A549 treated with ZK216348 at 1 μM for 4 hours (cell line): ENCODE measurements at places on chromosomes 11 and 22. TPM values are rescaled to one million over a fixed set of nuclear protein-coding genes. Genes with fewer than 3 reads are reported as not detected.

Gene TCN1
- 0.09 to 0.49 TPM in 2 of 5 replicates, not detected in the others for total RNA-seq

Gene THY1
- 12.5 to 15.2 TPM (median 13.7 TPM) in 5 replicates for total RNA-seq

Gene IL18BP
- 3.0 to 4.5 TPM (median 3.9 TPM) in 5 replicates for total RNA-seq

Gene CSF2RB
- total RNA-seq: not detected in 5 replicates

Gene DNAJC4
- 12.1 to 26.8 TPM (median 22.3 TPM) in 5 replicates for total RNA-seq

Gene PANX3
- total RNA-seq: not detected in 5 replicates

Gene TUB
- 5.1 to 7.9 TPM (median 7.5 TPM) in 5 replicates for total RNA-seq

Gene SYNGR1
- 6.1 to 13.5 TPM (median 11.4 TPM) in 5 replicates for total RNA-seq

Gene OR8D1
- not detected in 5 replicates for total RNA-seq

Gene PANX2
- total RNA-seq: 3.7 to 7.7 TPM (median 7.1 TPM) in 5 replicates

Gene SIK2
- 4.8 to 7.4 TPM (median 6.0 TPM) in 5 replicates for total RNA-seq

Gene RIBC2
- 1.7 to 2.8 TPM (median 2.6 TPM) in 5 replicates for total RNA-seq

Gene EIF3L
- 264 to 308 TPM (median 279 TPM) in 5 replicates for total RNA-seq

Gene LUZP2
- not detected in 5 replicates for total RNA-seq

Gene TRIM51G
- total RNA-seq: not detected in 5 replicates

Gene KCNC1
- 0.06 to 0.11 TPM (median 0.09 TPM) in 5 replicates for total RNA-seq

Gene BBOX1
- not detected in 5 replicates for total RNA-seq

Gene TRIM66
- total RNA-seq: 1.7 to 3.0 TPM (median 2.2 TPM) in 5 replicates

Gene DDX25
- total RNA-seq: 0.17 TPM in 1 of 5 replicates, not detected in the others

Gene POU2AF3
- 0.57 to 1.2 TPM (median 1.2 TPM) in 5 replicates for total RNA-seq

Gene RBM4
- 132 to 155 TPM (median 137 TPM) in 5 replicates for total RNA-seq

Gene LGALS12
- total RNA-seq: not detected in 5 replicates

Gene CABP4
- not detected in 5 replicates for total RNA-seq

Gene ABCC8
- 1.4 to 3.4 TPM (median 2.8 TPM) in 5 replicates for total RNA-seq

Gene ARHGEF17
- 5.9 to 15.8 TPM (median 13.9 TPM) in 5 replicates for total RNA-seq

Gene SPA17
- 15.7 to 43.3 TPM (median 19.0 TPM) in 5 replicates for total RNA-seq

Gene PIWIL4
- 0.17 to 0.78 TPM (median 0.30 TPM) in 5 replicates for total RNA-seq

Gene PSMA1
- total RNA-seq: 161 to 186 TPM (median 177 TPM) in 5 replicates

Gene TRIM29
- 15.0 to 21.9 TPM (median 18.4 TPM) in 5 replicates for total RNA-seq

Gene ZNF70
- total RNA-seq: 0.93 to 1.2 TPM (median 1.1 TPM) in 5 replicates

Gene MISFA
- 2.2 to 4.8 TPM (median 2.4 TPM) in 5 replicates for total RNA-seq

Gene GGTLC2
- not detected in 5 replicates for total RNA-seq

Gene PARVA
- total RNA-seq: 21.9 to 26.5 TPM (median 25.4 TPM) in 5 replicates

Gene CAPRIN1
- 142 to 175 TPM (median 149 TPM) in 5 replicates for total RNA-seq

Gene HPS5
- 12.3 to 16.0 TPM (median 13.3 TPM) in 5 replicates for total RNA-seq

Gene ART5
- 0.18 to 0.70 TPM (median 0.25 TPM) in 4 of 5 replicates, not detected in the other for total RNA-seq

Gene HBE1
- total RNA-seq: 0.53 TPM in 1 of 5 replicates, not detected in the others

Gene CLCF1
- total RNA-seq: 31.1 to 50.6 TPM (median 43.0 TPM) in 5 replicates

Gene MOGAT2
- not detected in 5 replicates for total RNA-seq

Gene KDM4E
- total RNA-seq: not detected in 5 replicates

Gene TMEM191B
- total RNA-seq: 0.60 to 2.6 TPM (median 1.0 TPM) in 4 of 5 replicates, not detected in the other

Gene BTG4
- 0.21 to 0.27 TPM in 2 of 5 replicates, not detected in the others for total RNA-seq

Gene SVIP
- total RNA-seq: 7.8 to 17.2 TPM (median 13.4 TPM) in 5 replicates

Gene RBMXL2
- not detected in 5 replicates for total RNA-seq

Gene PDXP
- total RNA-seq: 13.5 to 19.2 TPM (median 18.0 TPM) in 5 replicates

Gene TENM4
- total RNA-seq: 0.14 to 0.20 TPM in 2 of 5 replicates, not detected in the others
